Fibroblast of skin of back (primary cell): ENCODE measurements at places on chromosomes 11 and 22.

- DNase-seq = peak; percentile 30
These were observed 301.4 kb upstream of the PDGFD start for GRCh38 chr11:104465321-104465720.

GRCh38 chr11:113572136-113572735 is 97.0 kb upstream of the DRD2 start:
- peak; percentile 51 for DNase-seq

- no peak for DNase-seq
These were observed 83.6 kb downstream of the FEZ1 start for GRCh38 chr11:125412509-125412908.

GRCh38 chr11:20250644-20251247 is 90.5 kb upstream of the DBX1 start:
- no peak for DNase-seq

GRCh38 chr11:62612366-62613290 is at the start of the genes EML3 and ROM1:
TSS of gene EML3 (minus strand) at chr11:62612775. CDS start at chr11:62612457, 318 bp downstream.
TSS of gene ROM1 (plus strand) at chr11:62613257. CDS start at chr11:62613282, 25 bp downstream.
- DNase-seq = peak; percentile 84

DNA sequence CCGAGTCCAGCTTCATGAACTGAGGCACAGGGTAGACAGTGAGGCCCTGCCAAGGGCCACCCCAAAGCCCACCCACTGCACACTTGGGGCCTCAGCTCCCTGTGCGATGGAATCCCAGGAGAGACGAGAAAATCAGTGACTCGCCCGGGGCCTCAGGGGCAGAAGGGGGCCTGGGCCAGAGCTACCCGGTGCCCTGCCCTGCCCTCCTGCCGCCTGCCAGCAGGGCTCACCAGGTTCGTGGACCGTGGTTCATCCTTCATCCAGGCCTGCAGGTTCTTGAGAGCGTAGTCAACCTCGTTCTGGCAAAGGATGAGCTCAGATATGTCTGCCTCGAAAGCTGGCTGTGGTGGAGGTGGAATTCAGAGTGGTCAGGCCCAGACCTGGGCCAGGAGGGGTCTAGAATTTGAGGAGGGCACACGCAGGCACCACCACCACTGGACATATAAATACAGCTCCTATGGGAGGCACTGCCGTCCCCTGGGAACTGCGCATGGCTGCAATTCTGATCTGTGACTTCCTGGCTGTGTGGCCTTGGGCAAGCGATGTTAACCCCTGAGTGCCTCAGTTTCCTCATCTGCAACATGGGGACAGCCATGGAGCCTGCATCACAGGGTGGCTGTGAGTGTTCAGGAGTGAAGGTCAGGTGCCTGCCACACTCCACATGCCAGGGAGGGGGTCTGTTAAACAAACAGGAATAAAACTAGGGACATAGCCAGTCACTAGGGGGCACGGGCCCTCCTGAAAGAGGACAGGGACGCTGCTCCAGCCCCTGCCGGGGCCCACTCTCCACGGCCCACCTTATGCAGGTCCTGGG is 7.5 kb downstream of the ALDH3B2 start:
- DNase-seq = no peak

GRCh38 chr22:50490531-50491308 is 4.1 kb downstream of the MIOX start:
- DNase-seq = no peak

DNA sequence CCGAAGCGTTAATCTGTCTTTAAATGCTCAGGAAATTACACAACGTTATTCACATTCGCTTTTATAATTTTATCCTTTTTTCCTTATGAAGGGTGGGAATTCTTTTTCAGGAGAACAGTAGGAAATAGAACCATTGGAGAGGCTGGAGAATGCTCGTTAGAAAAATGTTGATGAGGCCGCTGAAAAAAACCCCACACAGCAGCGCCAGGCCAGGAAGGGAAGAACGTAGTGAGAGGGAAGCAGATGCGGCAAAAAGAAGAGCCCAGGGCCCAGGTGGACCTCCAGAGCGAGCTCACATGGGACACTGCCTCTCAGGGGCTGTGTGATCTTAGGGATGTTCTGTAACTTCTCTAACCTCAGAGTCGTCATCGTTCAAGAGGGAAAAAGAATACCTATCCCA is 691.6 kb downstream of the OPCML start:
- DNase-seq = no peak

GRCh38 chr11:125300791-125301218 is 136.3 kb downstream of the PKNOX2 start:
- DNase-seq = peak; percentile 77

DNA sequence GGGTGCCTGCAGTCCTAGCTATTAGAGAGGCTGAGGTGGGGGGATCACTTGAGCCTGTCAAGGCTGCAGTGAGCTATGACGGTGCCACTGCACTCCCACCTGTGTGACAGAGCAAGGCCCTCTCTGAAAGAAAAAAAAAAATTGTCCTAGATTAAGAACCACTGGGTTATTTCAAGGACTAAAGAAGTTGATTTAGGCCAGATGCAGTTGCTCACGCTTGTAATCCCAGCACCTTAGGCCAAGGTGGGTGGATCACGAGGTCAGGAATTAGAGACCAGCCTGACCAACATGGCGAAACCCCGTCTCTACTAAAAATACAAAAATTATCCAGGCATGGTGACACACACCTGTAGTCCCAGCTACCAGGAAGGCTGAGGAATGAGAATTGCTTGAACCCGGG is 129.0 kb downstream of the MRTFA start:
- no peak for DNase-seq

- DNase-seq = peak; percentile 95
These were observed 115.4 kb upstream of the NAV2 start for GRCh38 chr11:19597206-19597605.

DNA sequence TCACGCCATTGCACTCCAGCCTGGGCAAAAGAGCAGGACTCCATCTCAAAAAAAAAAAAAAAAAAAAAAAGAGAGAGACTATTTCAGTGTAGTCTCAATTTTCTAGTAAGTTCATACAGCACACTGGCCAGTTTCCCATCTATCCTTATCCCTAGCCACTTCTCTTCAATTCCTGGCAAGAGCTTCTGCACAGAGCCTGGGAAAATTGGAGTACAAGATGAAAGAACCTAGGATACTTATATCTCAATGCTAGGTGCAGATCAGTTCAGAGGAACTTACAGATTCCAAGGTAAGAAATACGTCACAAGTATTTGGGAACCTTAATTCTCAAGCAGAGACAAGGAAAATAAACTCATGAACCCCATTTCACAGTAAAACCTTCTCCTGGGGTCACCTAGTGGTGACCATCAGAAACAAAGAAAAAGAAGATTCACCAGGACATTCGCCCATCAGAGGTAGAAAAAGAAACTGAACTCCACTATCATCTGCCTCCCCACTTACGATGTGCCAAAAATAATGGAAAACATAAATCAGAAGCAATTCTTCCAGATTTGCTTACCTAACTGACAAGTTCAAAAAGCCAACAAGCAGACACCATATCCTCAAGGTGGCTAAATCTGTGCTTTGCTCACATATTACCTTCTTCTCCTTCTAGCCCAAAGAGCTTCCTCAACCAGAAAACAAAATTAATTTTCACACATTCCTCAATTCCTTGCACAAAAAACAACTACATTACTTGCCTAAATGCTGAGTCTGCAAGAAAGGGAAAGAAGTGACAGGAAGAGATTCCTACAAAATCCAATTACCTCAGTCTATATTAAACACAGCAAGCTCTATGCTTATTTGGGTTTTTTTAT is 4.9 kb downstream of the DENND5A start:
- no peak for DNase-seq

- DNase-seq = no peak
These were observed 32.2 kb upstream of the LDLRAD3 start for GRCh38 chr11:35911616-35912165.

GRCh38 chr11:134372961-134373360 is 39.1 kb downstream of the B3GAT1 start:
- DNase-seq = no peak

DNA sequence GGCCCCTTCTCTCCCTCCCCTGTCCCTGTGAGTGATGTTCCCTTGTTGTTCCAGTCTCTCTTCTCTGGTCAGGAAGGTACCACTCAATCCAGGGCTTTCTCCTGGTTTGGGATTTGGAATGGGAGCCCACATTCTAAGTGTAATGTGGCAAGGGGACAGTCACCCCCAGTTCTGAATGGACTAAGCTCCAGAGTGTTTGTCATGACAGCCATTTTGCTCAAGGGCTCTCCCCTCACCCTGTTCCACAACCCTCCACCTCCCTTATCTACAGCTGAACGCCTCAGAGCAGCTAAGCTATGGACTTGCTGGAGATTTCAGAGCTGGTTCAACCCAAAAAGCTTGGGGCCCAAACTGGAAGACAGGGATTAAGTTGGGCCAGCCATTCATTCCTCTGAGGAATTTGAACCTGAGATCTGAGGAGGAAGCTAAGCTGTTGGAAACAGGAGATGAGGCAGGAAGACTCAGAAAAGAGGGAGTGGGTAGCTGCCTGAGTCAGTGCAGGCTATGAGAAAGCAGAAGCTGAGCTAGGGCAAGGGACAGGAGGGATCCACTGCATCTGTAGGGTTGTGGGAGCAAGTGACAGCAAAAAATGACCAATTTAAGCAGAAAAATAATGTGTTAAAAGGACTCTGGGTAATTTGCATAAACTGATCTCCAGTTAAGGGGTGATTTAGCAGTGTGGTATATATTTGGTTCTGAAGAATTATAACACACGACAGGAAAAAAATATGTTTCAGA is 22.9 kb upstream of the FCHSD2 start:
- DNase-seq = no peak

DNA sequence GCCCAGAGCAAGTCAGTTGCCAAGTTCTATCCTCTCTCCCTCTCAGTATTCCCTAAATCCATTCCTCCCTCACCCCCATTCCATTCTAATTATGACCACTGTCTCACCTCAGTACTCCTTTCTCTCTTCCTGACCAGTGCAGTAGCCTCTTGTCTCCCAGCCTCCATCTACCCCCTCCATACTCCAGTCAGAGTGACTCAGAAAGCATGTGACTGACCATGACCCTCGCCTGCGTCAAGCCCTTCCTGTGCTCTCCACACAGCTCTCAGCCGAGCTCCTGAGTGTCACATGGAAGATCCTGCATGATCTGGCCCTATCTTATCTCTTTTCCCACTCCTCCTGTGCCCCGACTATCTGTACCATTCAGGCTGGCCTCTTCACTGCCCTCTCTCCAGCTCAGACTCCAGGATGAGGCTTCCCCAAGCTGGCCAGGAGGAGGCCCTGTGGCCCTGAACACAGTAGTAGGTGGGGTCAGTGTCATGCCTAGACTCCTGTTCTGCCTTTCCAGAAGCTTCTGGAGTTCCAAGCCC is 42.6 kb downstream of the NEU3 start:
- DNase-seq = peak; percentile 55

DNA sequence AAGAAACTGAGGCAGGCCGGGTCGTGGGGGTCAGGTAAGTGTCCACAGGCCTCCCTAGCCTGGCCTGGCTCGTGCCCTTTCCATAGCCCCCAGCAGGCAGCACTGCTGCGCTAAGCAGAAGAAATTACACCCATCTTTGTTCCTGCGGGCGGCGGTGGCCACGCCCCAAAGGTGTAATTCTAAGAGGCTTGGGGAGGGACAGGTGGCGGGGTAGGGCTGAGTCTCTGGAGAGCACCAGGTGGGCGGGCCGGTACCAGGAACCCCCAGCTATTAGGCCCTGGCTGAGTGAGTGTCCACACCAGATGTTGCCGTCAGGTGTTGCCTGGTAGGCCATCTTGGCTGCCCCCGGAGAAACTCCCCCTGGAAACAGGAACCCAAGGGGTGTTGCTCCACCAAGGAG is 12.3 kb upstream of the ARAP1 start:
- DNase-seq = no peak

DNA sequence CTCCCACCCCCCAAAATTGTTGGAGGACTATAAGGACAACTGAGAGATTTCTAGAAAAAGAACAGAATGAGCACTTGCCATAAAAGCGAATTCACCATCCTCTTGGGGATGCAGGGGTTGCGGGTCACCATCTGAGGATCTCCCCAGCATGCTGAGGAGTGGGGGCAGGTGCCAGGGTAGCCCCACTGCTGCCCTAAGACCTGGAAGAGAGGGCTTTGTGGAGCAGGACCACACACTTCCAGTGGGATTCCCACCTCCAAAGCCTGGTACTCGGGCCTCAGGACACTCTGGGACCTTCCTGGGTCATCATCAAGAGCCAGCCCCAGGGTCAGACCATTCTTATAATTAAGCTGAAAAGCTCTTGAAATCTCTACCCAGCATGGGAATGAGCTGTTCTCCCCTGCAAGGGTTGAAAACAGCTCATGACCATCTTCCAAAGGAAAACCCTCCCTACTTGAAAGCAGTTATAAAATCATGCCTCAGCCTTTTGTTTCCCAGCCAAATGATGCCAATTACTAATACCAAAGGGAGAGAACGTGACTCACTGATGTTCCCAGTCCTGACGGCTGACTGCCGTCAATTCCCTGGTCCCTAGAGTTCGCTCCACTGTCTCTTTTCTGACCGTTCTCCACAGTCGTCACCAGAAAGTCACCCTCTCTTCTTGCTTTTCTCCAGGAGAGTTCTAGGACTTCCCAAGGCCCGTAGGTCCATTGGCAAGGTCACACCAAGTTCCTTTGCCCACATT is 76.8 kb upstream of the CREB3L1 start:
- peak; percentile 20 for DNase-seq

- no peak for DNase-seq
These were observed 17.4 kb downstream of the CEP164 start for GRCh38 chr11:117345039-117345438.

DNA sequence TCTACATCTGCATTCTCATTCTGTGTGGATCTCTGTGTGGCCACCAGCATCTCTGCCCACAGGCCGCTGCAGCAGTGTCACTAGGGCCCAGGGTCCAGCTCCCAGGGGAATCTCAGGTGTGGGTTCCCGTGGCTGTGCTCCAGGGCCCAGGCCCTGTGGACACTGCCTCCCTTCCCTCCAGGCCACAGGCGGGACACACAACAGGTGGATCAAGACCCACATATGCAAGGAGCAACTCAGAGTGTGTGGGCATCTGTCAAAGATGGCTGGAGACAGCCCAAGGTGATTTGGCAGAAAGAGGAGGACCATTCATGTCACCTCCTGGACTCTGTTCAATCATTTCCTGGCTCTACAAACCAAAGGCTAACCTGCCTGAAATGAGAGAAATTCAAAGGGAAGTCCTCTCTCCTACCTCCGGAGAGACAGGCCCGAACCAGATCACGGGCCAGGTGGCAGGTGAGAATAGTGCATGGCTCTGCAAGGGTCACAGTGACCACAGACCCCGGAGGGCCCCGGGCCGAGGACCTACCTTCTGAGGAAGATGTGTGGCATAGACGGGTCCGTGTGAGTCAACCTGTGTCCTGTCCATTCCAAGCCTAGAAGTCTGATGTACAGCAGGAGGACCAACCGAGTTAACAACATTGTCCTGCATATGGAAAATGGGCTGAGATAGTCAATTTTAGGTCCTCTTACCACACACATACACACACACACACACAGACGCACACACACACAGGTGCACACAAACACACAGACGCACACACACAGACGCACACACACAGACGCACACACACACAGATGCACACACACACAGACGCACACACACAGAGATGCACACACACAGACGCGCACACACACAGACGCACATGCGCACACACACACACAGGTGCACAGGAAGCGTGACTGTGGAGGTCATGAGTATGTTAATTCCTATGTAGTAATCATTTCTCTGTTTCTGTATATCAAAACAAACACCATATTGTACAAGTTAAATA is 1068.5 kb downstream of the BRD1 start:
- DNase-seq = no peak
